ENCODE measurements at places on chromosomes 16 and 17.

GRCh38 chr16:12089492-12090150 is 113.1 kb downstream of the SNX29 start:
- peak overlapping the region; percentile 4 for H3K27ac ChIP-seq
- H3K4me1 ChIP-seq: peaks cover 3% of the 10 kb centered on the region
- peak overlapping the region; percentile 47 for H3K4me3 ChIP-seq
- H3K27me3 ChIP-seq: no peaks in the 10 kb centered on the region
- H3K36me3 ChIP-seq: peaks cover 2% of the 10 kb centered on the region
- peak; percentile 71 for DNase-seq

GRCh38 chr16:51134269-51134812 is 16.7 kb downstream of the SALL1 start:
- H3K36me3 ChIP-seq: no peaks in the 10 kb centered on the region
- H3K27ac ChIP-seq: no peak overlapping the region
- no peak for DNase-seq
- H3K27me3 ChIP-seq: no peaks in the 10 kb centered on the region

DNA sequence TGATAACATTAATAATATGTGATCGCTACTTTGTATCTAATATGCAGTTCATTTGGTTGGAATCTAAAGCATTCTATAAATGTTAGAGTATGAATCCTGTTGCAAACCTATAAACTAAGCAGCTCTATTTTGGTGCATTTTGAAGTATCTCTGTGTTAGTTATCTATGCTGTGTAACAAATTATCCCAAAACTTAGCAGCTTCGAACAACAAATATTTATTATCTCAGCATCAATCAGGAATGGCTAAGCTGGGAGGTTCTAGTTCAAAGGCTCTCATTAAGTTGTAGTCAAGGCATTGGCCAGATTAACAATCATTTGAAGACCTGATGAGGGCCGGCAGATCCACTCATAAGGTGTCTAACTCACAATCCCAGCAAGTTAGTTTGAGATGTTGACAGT is 10.1 kb upstream of the MSI2 start:
- H3K27ac ChIP-seq: no peak overlapping the region
- H3K36me3 ChIP-seq: no peaks in the 10 kb centered on the region
- no peaks in the 10 kb centered on the region for H3K27me3 ChIP-seq

- peaks cover 13% of the 10 kb centered on the region for H3K36me3 ChIP-seq
- peaks cover 9% of the 10 kb centered on the region for H3K4me1 ChIP-seq
- peak overlapping the region; percentile 91 for H3K4me3 ChIP-seq
- no peak for DNase-seq
- H3K27me3 ChIP-seq: no peaks in the 10 kb centered on the region
- H3K27ac ChIP-seq: peak overlapping the region; percentile 99
Measured at GRCh38 chr16:2777903-2778629, 986 bp upstream of the ELOB start.

DNA sequence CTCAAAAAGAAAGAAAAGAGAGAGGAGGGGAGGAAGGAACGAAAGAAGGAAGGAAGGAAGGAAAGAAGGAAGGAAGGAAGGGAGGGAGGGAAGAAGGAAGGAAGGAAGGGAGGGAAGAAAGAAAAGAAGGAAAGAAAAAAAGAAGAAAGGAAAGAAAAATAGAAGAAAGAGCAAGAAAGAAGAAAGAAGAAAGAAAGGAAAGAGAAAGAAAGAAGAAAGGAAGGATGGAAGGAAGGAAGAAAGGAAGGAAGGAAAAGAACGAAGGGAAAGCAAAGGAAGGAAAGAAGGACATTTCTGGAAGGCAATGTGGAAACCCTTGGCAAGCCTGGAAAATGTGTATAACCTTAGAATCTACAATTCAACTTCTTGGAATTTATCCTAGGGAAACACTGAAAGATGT is 150.4 kb upstream of the LHX1 start:
- H3K4me3 ChIP-seq: no peak overlapping the region
- no peak for DNase-seq
- no peak overlapping the region for H3K27ac ChIP-seq
- no peaks in the 10 kb centered on the region for H3K27me3 ChIP-seq

DNA sequence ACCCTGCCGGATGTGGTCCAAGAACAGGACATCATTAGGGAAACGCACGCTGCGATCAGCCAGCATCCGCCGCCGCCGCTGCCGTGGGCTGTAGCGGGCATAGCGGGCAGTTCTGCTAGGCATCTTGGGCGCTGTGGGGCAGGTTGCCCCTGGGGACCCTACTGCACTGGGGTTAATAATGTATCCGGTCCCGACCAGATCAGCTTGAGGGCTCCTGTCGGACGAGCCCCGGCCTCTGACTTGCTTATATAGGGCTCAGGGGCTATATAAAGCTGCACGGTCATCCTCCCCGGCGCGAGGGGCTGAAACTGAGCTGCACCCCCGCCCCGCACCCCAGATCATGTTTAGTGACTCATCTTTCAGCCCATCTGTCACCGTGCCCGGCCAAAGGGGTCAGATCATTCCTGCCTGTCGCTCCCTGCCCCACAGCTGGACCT is at the start of gene PPP1R27:
TSS of gene PPP1R27 (minus strand) at position 220 of the 437 bp plus-strand sequence. CDS start at position 123, 97 bp downstream.
- H3K27me3 ChIP-seq: no peaks in the 10 kb centered on the region
- no peaks in the 10 kb centered on the region for H3K36me3 ChIP-seq
- peaks cover 16% of the 10 kb centered on the region for H3K4me1 ChIP-seq
- H3K4me3 ChIP-seq: peak within 1 kb of the TSS; percentile 77
- H3K27ac ChIP-seq: peak within 1 kb of the TSS; percentile 91

- DNase-seq: no peak
- H3K27me3 ChIP-seq: no peaks in the 10 kb centered on the region
- no peaks in the 10 kb centered on the region for H3K36me3 ChIP-seq
- H3K4me1 ChIP-seq: no peaks in the 10 kb centered on the region
Measured at GRCh38 chr17:50890675-50891516, 24.7 kb upstream of the TOB1 start.

DNA sequence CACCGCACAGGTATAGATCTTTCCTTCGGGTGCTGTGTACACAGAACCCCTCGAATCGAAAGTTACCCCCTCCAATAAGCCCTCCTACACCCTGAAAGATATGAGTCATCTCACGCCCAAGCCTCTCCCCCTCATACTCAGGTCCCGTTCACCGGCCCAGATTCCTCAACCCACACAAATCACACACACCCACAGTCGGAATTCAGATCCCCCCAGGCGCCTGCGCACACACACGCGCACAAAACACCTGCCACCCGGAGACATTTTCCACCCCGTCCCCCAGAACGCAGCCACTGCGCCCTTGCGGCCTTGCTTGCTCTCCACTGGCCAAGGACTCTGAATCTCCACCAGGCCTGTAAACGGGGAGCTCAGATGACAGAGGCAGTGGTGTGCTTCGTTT is 4.9 kb downstream of the JPH3 start:
- H3K4me3 ChIP-seq: no peak overlapping the region
- H3K27ac ChIP-seq: no peak overlapping the region
- H3K36me3 ChIP-seq: no peaks in the 10 kb centered on the region
- H3K27me3 ChIP-seq: peaks cover 22% of the 10 kb centered on the region
- no peak for DNase-seq

GRCh38 chr16:29232811-29233704 is 173.5 kb downstream of the NPIPB11 start:
- no peaks in the 10 kb centered on the region for H3K36me3 ChIP-seq
- no peaks in the 10 kb centered on the region for H3K4me1 ChIP-seq
- H3K27me3 ChIP-seq: no peaks in the 10 kb centered on the region
- no peak for DNase-seq
- H3K4me3 ChIP-seq: no peak overlapping the region

DNA sequence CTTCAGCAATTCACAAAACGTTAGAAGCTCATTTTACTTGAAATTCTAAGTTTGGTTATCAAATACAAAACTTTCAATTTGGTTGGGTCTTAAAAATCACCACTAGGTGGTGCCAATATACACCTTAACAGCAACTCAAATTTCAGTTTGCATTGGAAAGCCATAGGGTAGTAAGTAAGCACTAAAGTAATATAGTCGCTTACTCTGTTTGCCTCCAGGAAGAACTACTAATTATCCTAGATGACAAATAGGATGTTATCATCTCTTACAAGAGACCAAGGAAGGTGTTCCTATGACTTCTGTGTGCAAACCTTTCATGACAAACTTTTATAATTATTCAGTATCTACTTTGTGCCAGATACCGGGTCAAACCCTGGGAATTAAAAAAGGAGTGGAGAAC is 93.3 kb downstream of the MYO1D start:
- no peak overlapping the region for H3K4me3 ChIP-seq
- H3K4me1 ChIP-seq: peaks cover 7% of the 10 kb centered on the region
- no peak for DNase-seq
- peaks cover 6% of the 10 kb centered on the region for H3K36me3 ChIP-seq
- H3K27ac ChIP-seq: peak overlapping the region; percentile 35

- no peak for DNase-seq
- H3K4me1 ChIP-seq: peaks cover 21% of the 10 kb centered on the region
- H3K36me3 ChIP-seq: no peaks in the 10 kb centered on the region
Measured at GRCh38 chr17:81385320-81386111, 9.7 kb upstream of the BAHCC1 start.

GRCh38 chr17:59520251-59520650 is 45.2 kb upstream of the DHX40 start:
- no peak overlapping the region for H3K4me3 ChIP-seq
- H3K27ac ChIP-seq: no peak overlapping the region
- no peaks in the 10 kb centered on the region for H3K27me3 ChIP-seq
- H3K36me3 ChIP-seq: no peaks in the 10 kb centered on the region
- peaks cover 4% of the 10 kb centered on the region for H3K4me1 ChIP-seq

- H3K27ac ChIP-seq: no peak overlapping the region
- H3K4me1 ChIP-seq: no peaks in the 10 kb centered on the region
- H3K27me3 ChIP-seq: no peaks in the 10 kb centered on the region
Measured at GRCh38 chr16:88408561-88409142, 25.9 kb downstream of the ZNF469 start.

- no peaks in the 10 kb centered on the region for H3K27me3 ChIP-seq
- H3K4me1 ChIP-seq: no peaks in the 10 kb centered on the region
- H3K36me3 ChIP-seq: no peaks in the 10 kb centered on the region
- H3K27ac ChIP-seq: no peak overlapping the region
- H3K4me3 ChIP-seq: no peak overlapping the region
Measured at GRCh38 chr17:63991611-63992010, 6.5 kb upstream of the PRR29 start.

DNA sequence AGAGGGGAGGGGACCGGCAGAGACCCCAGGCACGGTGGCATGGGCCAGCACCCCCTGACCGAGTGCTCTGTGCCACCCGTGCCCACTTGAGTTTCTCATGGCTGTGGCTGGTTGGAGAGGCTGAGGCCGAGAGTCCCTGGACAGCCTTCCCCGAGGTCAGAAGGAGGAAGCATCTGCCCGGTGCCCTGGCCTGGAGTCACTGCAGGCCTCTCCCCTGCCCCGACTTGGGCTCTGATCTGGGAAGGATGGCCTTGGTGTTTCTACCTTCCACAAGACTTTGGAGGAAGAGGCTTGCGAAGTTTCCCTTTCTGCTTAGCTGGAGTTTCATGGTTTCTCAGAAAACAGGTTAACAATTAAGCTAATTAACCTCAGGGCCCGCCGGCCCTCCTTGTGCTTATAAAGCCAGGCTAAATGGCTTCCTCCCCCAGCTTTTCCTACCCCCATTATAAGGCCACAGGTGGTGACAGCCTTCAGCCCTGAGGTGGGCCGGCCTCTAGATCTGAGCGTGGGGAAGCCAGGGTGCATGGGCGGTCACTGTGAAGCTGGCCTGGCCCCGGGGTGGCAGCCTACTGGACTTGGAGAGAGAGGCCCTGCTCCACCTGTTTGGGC is 17.3 kb downstream of the LLGL2 start:
- no peaks in the 10 kb centered on the region for H3K27me3 ChIP-seq
- no peak for DNase-seq
- H3K36me3 ChIP-seq: no peaks in the 10 kb centered on the region
- H3K27ac ChIP-seq: no peak overlapping the region
- no peak overlapping the region for H3K4me3 ChIP-seq

DNA sequence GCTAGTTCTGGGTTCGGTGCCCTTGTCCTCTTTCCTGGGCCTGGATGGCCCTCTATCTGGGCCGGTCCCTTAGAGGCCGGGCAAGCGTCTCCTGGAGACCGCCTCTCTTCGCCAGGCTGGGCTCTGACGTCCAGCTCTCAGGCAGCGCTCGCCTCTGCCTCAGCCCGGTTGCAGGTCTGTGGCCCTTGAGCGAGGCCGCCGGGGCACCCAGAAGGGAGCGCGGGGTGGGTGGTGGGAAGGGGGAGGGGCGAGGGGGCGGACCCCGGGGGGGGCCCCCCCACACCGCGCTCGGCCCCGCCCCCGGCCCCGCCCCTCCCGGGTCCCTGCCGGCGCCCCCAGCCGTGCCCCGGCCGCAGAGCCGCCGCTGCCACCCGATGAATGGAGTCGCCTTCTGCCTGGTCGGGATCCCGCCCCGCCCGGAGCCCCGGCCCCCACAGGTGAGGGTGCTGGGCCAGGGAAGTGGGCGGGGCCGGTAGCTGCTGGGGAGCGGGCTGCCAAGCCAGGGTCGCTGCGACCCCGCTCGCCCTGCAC is at the start of gene ARHGAP23:
TSS of gene ARHGAP23 (plus strand) at position 353 of the 531 bp plus-strand sequence. CDS start at position 375, 22 bp downstream.
- peak within 1 kb of the TSS; percentile 98 for H3K4me3 ChIP-seq
- DNase-seq: no peak

DNA sequence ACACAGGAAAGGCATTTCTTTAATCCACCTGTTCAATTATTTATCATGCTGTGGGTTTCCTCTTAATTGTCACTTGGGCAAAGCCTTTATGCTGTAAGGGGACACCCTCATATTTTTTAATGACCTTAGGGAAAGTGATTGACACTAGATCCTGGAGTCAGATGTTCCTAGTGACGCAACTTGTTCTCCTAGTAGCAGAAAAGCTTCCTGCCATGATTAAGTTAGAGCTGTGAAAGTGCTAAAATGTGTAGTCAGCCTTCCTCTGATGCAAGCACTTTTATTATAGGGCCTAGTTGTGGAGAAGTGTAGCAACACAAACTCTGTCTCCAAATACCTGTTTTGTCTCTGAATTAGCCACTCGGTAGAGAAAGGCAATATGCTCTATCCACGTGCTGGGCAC is 12.3 kb downstream of the TMEM100 start:
- H3K4me1 ChIP-seq: peaks cover 8% of the 10 kb centered on the region
- no peak overlapping the region for H3K4me3 ChIP-seq
- H3K27ac ChIP-seq: peak overlapping the region; percentile 74
- H3K36me3 ChIP-seq: no peaks in the 10 kb centered on the region
- DNase-seq: no peak

- no peaks in the 10 kb centered on the region for H3K36me3 ChIP-seq
- no peak overlapping the region for H3K27ac ChIP-seq
- no peak for DNase-seq
- no peak overlapping the region for H3K4me3 ChIP-seq
- no peaks in the 10 kb centered on the region for H3K27me3 ChIP-seq
Measured at GRCh38 chr16:17105239-17105797, 365.4 kb downstream of the XYLT1 start.
